ENCODE measurements at places on chromosomes 7 and 10. TPM values are rescaled to one million over a fixed set of nuclear protein-coding genes. Genes with fewer than 3 reads are reported as not detected.

Gene WDR86
- total RNA-seq: 2.6 TPM

Gene C10orf105
- total RNA-seq: not detected

Gene TMEM168
- total RNA-seq: 11.4 TPM

Gene ASB10
- total RNA-seq: not detected

Gene CCDC172
- not detected for total RNA-seq

Gene WAC
- total RNA-seq: 148 TPM

Gene SPDYE11
- total RNA-seq: not detected

Gene CYP3A5
- total RNA-seq: 1.8 TPM

Gene LIPK
- not detected for total RNA-seq

Gene CAMK2B
- total RNA-seq: 0.47 TPM

Gene PDZD7
- 0.31 TPM for total RNA-seq

Gene ATP6V0A4
- total RNA-seq: not detected

Gene KLF14
- total RNA-seq: not detected

Gene RNF32
- not detected for total RNA-seq

Gene SLC35G1
- total RNA-seq: 4.6 TPM

Gene LIPN
- 0.94 TPM for total RNA-seq

Gene NUTM2E
- not detected for total RNA-seq

Gene SEMA4G
- 2.2 TPM for total RNA-seq

Gene HTR7
- 0.62 TPM for total RNA-seq

Gene PLEKHS1
- total RNA-seq: not detected

Gene CYP2C9
- total RNA-seq: not detected

Gene AP5Z1
- total RNA-seq: 24.4 TPM

Gene KCP
- 0.31 TPM for total RNA-seq

Gene RBP3
- not detected for total RNA-seq

Gene CARD11
- 0.67 TPM for total RNA-seq

Gene SYT15
- 11.2 TPM for total RNA-seq

Gene CLDN3
- total RNA-seq: 5.9 TPM

Gene SEM1
- total RNA-seq: 36.9 TPM

Gene SPOCK2
- 6.8 TPM for total RNA-seq

Gene GPR37
- total RNA-seq: 14.7 TPM

Gene PLEKHA8
- 7.5 TPM for total RNA-seq

Gene HTR5A
- not detected for total RNA-seq

Gene CTAGE8
- total RNA-seq: 2.2 TPM
